RWPE2 (cell line): ENCODE measurements at places on chromosomes 4 and X.

DNA sequence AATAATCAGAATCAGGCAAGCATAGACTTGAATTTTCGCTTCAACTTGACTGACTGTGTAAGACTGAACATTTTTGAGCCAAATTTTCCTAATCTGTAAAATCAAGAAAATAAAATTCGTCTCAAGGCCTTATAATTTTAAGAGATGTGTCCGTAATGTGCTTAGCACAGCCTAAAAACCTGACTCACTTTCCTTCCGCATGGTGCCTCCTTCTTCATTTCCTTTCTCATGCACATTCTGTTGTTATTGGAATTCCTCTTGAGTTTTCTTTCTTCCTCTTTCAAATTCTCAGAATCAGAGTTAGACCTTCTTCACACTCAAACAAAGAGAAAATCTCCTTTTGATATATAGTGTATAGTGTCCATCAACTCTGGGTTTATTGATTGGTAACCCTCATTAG, 208.9 kb upstream of the SLIT2 start:
- DNase-seq = no peak

- DNase-seq = no peak
Measured at GRCh38 chr4:107578321-107578720, 141.7 kb downstream of the PAPSS1 start.

DNA sequence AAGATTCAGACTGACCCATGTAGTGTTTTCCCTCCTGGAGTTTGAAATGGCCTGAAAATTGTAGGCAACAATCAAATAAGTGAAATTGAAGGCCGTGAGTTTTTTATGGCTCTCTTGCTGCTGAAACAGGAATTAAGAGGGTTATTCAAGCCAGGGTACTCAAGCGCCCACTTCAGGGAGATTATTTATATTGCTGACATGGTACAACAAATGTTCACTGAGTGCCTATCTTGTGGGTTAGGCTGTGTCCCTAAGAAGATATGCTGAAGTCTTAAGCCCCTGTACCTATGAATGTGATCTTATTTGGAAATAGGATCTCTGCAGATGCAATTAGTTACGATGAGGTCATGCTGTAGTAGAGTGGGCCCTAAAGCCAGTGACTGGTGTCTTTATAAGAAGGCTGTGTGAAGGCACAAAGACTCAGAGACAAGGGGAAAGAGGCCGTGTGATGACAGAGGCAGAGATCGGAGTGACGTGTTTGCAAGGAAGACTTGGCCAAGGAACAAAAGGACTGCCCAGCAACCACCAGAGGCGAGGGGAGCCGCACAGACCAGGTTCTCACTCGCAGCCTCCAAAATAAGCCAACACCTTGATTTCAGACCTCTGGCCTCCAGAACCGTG, 72.9 kb downstream of the MED28 start:
- no peak for DNase-seq

DNA sequence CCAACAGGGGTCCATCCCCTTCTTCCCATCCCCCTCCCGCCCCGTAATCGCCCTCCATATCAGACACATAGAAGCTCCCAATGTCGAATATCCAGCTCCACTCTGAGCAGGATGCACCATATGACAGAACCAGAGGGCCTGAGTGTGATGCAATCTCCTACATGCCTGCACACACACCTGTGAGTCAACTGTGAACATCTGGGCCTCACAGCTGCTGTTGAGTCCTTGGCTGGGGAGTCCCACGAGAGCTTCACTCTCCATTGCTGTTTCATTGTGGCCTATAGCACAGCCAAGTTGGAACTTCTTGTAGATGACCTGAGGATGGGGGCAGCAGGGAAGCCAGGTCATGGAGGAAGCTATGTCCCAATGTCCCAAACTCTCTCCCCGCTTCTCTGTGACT, 8.2 kb downstream of the SLC38A5 start:
- DNase-seq = no peak

- DNase-seq = no peak
Measured at GRCh38 chr4:94895081-94895480, 137.3 kb downstream of the BMPR1B start.
